ENCODE measurements at places on chromosomes 12 and 14.
A peak's percentile ranks its signal among the peaks of the same experiment; 100 is the strongest.

DNA sequence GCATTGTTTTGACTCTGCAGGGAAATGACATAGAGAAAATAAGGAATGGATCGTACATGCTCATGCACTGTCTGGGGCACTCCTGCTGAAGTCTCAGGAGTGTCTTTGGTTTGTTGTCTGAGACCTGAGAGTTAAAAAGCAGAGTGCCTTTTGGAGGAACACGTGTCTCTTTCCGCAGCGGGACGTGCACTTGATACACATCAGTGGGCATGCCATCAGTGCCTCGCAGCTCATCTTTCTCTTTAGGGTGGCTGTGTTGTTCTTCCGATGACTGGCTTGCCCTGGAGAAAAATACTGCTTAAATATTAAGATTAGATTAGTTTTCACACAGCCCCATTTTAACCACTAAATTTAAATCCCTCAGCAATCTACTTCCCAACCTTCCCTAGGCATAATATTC, 835.9 kb downstream of the DIO2 start:
- no peak for DNase-seq

DNA sequence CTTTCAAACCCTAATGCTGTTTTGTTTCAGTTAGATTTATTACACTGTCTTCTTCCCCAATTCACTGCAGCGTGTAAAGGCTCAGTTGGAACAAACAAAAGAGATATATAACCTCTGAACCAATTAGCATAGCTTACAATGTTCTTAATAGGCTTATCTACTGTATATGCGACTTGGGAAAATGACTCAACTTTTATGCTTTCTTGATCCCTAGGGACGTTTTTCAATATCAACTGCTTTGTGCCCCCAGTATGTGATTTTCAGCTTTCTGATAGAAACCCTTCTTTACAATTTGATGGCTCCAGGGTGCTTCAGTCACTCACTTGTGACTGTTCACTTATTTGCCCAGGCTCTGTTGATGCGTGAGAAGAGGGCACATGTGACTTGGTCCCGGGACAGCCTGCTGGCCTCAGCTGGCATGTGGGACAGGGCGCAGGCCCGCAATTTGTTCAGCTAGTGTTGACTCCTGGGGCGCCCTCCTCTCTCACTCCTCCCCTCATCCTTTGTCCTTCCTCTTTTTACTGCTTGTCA, 107.1 kb downstream of the TMTC2 start:
- DNase-seq: no peak

GRCh38 chr12:68178184-68178583, 18.6 kb upstream of the IFNG start:
- no peak for DNase-seq

DNA sequence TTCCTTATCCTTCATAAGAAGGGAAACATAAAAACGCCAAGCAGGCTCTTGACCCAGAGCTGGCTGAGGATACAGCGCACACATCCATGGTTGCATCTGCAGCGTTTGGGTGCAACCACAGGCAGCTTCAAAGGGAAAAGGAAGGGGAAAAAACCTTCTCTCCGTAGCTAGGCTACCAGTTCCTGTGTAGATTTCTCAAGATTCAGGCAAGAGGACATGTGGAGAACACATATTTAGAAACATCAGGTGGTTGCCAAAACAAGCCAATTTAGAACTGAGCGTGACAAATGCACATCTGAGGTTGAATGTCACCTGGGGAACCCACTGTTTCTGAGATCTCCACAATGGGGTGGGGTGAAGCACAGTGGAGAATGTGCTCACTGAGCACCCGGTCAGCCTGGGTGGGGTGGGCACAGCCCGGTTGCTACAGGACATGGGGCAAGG, 78.3 kb upstream of the BDKRB2 start:
- no peak for DNase-seq

GRCh38 chr12:131789638-131790037, 38.6 kb upstream of the MMP17 start:
- DNase-seq: no peak

- no peak for DNase-seq
Observed at GRCh38 chr14:92755495-92755894, 7.1 kb upstream of the LGMN start.

GRCh38 chr14:41285186-41285748, 321.4 kb upstream of the LRFN5 start:
- DNase-seq: peak; percentile 32
